ENCODE measurements at places on chromosomes 2 and 18.

GRCh38 chr2:230330725-230331124 is 3.7 kb downstream of the SP140L start:
- DNase-seq: no peak

GRCh38 chr2:164935118-164936101 is 19.9 kb downstream of the SLC38A11 start:
- DNase-seq: no peak

GRCh38 chr2:223086370-223086981 is 34.5 kb downstream of the KCNE4 start:
- DNase-seq: no peak

GRCh38 chr18:41526054-41526453 is 429.0 kb upstream of the PIK3C3 start:
- no peak for DNase-seq

- DNase-seq: no peak
Measured at GRCh38 chr2:17226941-17227490, 291.2 kb downstream of the RAD51AP2 start.

DNA sequence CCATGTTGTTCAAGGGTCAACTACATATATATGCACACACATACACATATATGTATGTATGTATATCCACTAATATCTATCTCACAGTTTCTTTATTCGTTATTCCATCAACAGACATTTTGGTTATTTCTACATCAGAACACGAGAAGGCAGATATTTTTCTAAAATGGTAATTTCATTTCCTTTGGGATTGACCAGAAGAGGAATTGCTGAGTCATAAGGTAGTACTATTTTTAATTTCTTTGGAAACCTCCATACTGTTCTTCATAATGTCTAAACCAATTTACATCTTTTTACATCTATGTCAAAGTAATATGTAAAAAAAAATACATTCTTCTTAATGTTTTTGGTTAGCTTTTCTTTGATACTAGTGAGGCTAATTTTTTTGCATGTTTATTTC is 630.7 kb upstream of the GCFC2 start:
- no peak for DNase-seq

- peak; percentile 41 for DNase-seq
Measured at GRCh38 chr2:27212626-27213471, 781 bp upstream of the SLC5A6 start.

- peak; percentile 62 for DNase-seq
Measured at GRCh38 chr2:220034426-220035130, 407.1 kb downstream of the SLC4A3 start.

DNA sequence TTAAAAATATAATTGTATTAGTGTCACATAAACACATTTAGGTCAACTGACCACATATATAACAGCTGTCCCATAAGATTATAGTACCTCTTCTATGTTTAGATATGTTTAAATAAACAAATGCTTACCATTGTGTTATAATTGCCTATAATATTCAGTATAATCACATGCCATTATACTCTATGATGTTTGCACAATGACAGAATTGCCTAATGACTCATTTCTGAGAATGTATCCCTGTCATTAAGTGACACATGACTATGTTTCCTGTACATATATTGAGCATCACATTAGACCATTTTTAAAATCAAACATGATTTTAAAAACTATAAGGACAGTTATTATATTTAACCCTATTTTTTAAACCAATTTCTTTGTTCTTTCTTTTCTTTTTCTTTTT is 89.8 kb downstream of the HS6ST1 start:
- DNase-seq: no peak

GRCh38 chr2:177072090-177072489 is 140.5 kb upstream of the HNRNPA3 start:
- no peak for DNase-seq

DNA sequence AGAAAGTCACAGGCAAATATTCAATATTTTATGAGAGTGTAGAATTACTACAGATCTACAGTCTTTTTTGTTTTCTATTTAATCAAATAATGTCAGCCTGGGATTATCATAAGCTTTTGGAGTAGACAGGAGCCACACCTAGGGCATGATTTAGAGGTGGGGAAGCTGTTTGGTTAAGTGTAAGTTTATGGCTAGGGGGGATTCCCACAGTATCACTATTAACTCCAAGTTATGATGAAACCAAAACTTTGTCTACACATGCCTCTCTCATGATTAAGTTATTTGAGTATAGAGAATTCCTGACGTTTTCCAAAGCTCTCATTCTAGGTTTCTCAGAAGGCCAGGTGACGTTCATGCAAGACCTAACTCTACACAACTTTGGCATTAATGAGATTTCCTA is 2.1 kb downstream of the SERPINB10 start:
- DNase-seq: no peak

DNA sequence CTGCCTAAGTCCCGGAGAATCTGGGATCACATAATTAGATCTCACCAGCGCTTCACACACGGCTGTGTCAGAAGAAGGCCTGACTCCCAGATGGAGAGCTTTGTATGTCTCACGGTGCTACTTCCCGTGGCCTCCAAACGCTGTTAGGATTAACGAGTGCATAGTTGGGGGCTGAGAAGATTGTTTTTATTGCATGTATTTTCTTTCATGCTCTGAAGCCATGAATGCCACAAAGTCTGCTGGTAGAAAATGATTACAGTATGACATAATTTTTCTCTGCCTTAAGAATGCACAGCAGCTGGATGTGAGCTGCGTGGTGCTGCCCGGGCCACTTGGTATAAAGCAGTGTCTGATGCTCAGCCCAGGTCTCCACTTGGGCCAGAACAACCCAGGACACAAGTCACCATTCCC is 166.5 kb downstream of the SEPTIN10 start:
- peak; percentile 71 for DNase-seq

GRCh38 chr2:64114063-64114911 is 29.9 kb downstream of the PELI1 start:
- peak; percentile 14 for DNase-seq

DNA sequence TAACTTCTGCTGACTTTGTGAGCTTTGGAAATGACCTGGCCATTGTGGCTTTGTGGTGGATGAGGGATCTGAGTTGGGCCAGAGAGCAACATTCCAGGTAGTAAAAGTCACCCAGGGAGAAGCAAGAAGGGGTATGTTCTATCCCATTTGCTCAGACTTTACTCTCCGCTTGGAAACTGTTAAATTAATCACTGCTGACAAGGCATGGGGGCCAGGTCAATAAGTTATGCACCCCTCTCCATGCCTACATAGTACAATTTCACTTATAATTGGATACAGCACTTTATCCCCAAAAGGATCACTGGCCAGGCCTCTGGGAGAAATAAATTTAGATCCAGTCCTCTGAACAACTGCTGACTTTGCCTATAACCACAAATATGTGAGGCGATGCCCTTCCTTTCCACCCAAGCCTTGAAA is 92.1 kb downstream of the RPRM start:
- peak; percentile 2 for DNase-seq

GRCh38 chr2:128308889-128309279 is 9.8 kb downstream of the HS6ST1 start:
- no peak for DNase-seq

GRCh38 chr2:100427627-100428258 is 10.3 kb upstream of the CHST10 start:
- DNase-seq: no peak

- DNase-seq: no peak
Measured at GRCh38 chr2:38384338-38384737, 7.3 kb upstream of the ATL2 start.

- DNase-seq: no peak
Measured at GRCh38 chr18:8215741-8216140, 393.5 kb upstream of the RAB12 start.

DNA sequence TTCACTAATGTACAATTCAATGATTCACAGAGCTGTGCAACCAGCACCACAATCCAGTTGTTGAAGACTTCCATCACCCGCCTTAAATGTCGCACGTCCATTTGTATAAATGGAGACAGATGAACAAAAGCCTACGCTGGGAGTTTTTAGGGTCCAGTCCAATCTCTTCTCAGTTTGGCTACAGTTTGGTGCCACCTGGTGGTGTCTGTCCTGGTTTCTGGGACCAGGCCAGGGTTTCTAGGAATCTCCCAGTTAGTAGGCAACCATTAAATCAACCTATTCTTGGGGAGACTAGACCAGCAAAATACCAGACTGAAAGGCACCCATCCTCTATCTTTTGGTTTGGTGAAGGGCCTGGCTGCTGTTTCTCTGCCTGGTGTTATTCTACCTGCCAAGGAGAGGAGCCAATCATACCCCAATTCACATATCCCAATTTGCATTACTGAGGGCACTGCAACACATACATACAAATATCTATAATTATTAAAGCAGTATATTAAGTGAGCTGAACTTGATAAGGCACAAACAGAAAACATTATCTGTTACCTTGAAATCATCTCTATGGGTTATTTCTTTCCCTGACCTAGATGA is 3.2 kb upstream of the DDX1 start:
- DNase-seq: peak; percentile 49

DNA sequence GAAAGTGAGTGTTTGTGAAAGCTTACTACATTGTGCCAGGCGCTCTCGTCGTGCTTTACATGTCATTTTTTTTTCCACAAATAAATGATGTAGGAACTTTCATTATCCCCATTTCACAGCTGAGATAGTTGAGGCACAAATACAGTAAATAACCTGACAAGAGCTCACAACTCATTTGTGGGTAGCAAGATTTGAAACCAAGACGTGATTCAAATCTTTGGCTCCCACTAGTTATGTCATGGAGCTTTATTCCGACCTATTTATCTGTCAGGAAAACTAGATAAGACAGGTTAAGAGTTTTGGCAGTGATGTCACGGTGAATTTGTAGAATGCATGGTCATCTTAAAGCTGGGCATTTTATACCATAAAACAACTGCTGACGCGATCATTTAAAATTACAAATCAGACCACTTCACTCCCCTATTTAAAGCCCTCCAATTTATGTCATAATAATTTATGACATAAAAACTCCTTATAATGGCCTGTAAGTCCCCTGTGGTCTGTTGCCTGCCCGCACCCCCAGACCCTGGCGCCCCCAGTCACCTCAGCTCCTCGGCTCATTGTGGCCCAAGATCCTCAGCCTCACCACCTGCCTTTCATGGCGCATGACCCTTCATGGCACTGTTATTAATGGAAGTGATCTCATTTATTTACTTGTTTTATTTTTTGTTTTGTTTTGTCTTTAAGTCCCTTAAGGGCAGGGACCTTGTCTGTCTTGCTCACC is 678 bp upstream of the ZNF24 start:
- DNase-seq: no peak

DNA sequence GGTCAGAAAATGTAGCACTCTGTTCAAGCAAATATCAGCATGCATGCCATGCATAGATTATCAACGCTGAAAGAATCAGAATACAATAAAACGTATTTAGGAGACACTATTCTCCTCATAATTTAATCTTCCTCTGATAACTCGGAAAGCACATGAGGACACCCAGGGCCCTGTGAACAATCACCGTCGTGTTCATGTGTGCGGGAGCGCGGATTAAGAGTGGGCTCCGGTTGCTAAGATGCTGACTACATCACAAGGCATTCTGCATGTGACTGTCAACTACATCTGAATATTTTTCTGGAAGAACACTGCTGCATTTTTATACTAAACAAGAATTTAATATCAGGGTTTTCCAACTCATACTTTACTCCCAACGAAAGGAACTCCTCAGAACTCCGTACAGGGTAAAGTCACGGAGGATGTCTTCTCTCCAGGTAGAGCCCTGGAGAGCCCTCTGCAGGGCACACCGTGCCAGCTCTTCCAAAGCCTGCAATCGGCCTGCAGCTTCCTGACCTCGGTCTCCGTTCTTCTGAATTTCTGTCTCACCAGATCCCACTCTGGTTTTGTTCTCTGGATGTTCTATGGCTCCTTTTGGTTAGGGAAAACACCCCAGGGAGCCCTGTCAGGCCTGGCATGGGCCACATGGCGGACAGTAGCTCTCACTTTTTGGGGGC is 59.6 kb downstream of the ZNF516 start:
- DNase-seq: no peak

DNA sequence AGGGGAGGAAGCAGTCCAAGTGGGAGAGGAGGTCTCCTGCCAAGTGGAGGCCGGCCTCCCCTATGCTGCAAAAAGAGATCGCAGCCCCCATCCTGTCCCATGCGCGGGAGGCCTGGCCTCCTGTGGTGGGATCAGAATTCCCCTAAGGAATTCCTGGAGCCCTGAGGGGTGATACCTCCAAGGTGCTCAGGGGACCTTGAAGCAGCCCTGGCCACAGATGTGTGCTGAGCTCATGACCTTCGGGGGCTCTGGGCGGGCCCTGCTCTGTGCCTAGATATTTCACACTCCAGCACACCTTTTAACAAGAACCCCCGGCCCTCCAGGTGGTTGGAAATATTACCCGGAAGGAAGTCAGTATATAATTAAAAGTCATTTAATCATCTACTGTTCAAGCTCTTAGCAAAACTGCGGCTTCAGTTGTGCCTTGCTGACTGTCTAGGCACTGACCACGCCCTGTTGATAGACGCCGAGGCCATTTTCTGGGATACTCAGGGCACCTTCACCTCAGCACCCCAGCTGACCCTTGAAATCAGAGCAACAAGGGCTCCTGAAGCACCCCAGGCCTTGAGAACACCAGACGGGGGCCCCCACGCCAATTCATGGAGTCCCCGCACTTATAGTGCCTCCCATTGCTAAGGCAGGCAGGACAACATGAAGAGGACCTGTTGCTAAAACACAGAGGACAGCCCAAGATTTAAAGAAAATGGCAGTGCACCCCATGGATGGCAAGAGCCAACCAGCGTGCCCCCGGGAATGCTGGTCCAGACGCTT is 119.1 kb downstream of the NDUFA10 start:
- DNase-seq: no peak

DNA sequence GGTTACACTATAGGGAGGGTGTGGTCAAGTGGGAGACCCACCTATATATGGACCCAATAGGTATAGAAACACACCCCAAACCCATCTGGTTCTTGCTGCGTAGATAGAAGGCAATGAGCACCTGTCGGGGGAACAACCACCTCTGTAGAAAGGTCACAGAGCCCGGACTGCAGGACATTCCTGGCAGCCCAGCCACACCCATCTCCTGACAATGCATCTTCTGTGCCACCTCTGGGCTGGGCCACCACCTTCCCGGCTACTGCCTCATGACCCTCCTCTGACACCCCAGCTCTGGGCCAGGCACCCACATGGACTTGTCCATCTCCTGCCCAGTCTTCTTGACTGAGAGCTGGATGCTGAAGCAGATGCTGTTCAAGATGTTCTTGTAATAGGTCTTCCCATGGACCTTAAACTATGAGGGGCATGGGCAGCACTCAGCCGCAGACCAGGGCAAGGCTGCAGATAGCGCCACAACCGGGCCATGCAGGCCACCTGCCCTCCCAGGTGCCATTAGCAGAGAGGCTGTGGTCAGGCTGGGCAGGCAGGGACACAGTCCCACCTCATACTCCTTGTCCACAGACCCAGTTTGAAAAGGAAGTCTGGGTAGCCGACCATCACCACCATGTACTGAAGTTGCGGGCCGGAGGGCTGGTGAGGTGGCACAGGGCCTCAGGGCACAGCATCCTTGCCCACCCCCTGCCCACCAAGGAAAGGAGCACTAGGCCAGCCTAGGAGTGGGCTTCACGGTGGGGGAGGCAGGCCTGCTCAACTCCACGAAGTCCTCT is 9.3 kb downstream of the ALPG start:
- DNase-seq: no peak

DNA sequence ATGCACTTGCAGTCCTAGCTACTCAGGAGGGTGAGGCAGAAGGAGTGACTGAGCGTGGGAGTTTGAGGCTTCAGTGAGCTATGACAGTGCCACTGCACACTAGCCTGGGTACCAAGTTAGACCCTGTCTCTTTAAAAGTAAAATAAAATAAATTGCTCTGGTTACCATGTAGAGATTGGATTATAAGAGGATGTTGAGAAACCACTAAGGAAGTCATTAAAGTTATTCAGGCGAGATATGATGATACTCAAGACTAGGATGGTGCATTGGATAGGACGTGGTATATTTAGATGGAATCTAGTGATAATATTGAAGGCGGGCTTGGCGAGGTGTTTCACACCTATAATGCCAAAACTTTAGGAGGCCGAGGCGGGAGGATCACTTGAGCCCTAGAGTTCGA is 50.6 kb downstream of the BMPR2 start:
- DNase-seq: no peak
